Activated CD4-positive, alpha-beta T cell treated with anti-CD3 and anti-CD28 coated beads, Interleukin-2, amount 50 U/mL, for 48 hours (primary cell): ENCODE measurements at places on chromosomes 2 and 18.

DNA sequence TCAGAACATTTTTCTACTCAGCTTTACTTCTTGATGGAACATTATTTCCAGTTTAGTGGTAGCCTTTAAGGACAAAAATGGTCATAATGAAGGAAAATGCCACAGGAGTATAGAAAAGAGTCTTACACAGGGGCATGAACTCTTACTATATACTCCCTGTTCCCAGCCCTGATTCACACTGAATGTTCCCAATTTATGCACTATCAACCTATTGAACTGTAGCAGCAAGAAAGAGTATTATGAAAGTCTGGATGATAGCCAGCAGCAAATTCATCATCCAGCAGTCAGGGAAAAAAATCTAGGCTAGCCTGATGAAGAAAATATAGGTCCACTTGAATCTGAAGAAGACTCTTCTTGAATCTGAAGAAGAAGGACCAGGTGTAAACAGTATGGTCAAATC lies 1170.3 kb upstream of the CHAC2 start:
- no peak for DNase-seq

DNA sequence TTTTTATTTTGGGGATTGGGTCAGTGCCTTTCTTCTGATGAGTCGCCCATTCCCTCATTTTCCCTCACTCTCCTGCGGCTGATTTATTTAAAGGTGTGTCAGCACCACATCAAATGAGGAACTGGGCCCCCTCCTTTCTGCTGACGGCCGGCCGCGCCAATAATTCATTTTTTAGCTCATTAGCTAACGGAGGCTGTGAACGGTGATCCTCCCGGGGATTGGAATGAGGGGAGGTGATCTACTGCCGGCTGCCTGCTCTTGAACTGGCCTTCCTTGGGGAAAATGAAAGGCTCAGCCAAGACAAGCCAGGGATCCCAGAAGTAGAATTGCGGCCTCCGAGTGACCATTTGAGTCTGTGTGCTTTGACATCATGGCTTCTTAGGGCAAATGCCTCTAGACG lies 54.2 kb downstream of the GBX2 start:
- no peak for DNase-seq

GRCh38 chr2:182240862-182241371 lies 185.9 kb downstream of the PDE1A start:
- DNase-seq, result peak; percentile 5

DNA sequence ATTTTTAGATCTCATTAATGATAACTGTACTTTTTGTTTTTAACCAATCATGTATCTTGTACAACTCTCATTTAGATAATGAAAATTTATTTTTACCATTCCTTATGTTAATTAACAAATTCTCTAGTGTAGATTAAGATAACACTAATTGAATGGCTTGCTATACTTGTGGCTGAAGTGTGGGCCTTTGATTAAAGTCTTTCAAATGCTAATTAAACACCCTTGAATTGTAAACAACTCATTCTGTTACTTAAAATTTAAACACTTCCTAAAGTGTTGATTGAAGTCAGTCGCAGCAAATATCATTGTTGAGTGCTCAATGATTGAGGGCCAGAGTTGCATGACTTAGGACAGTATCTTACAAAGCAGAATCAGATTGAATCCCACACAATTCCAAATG lies 109.8 kb upstream of the GULP1 start:
- no peak for DNase-seq

DNA sequence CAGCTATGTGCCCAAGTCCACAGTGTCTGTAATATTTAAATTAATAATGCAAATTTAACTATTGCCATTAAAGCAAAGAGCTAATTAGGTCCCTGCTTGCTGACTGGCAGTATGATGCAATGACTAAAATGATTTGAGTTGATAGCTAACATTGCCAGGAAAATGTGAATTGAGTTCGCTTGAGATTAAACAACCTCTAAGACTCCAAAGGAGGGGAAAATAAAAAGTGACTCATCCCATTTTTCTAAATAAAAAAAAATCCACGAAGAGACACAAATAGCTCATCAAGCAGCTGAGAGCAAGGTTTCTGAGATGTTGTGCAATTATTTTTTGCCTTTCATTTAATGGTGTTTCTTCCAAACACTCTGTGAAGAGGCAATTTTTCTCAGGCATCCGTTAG lies 413.0 kb downstream of the MTX2 start:
- no peak for DNase-seq

DNA sequence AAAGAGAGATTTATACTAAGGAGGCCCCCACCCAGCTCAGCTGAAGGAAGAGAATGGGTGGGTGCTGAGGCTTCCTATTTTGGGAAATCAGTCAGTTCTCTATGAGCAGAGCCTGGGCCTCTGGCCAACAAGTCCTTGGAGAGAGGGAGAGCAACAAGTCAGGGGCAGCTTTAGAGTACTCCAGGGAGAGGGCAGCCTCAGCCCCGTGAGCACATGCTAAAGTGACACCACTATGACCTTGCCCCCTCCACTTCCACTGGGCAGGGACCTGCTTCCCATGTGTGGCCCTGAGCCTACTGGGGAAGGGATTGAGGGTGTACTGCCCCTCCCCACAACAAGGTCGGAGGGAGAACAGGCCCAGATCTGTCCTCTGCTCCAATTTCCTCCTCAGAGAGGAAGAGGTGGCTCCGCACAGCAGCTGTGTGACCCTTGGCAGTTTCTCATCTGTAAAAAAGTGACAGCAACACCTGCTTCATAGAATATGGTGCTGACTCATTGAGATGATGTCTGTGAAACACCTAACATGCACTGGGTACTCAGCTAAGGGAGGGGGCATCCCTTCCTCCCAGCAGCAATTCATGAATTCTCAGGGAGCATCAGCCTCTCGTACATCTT lies 72.9 kb downstream of the CLHC1 start:
- DNase-seq, result no peak

GRCh38 chr2:28707592-28707991 lies 44.0 kb upstream of the PPP1CB start:
- no peak for DNase-seq

DNA sequence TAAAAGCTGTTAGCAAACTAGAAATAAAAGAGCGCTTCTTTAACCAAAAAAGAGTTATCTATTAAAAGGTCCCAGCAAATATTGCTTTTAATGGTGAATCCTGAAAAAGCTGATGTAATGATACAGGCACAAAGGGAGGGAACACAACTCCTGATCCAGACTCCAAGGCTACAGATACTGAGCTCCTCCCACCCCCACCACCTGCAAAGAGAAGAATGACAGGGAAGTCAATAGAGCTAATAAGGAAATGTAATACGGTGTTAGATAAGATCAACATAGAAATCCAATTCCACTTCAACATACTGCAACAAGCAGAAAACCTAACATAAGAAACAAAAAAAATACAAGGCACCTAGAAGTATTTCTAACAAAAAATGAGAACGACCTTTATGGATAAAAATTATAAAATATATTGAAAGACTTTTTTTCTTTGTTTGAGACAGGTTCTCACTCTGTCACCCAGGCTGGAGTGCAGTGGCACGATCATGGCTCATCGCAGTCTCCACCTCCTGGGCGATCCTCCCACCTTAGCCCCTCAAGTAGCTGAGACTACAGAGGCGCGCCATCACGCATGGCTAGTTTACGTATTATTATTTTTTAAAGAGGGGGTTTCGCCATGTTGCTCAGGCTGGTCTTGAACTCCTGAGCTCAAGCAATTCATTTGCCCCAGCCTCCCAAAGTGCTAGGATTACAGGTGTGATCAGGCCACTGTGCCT lies 192.2 kb downstream of the HDAC4 start:
- no peak for DNase-seq

- no peak for DNase-seq
Observed at GRCh38 chr2:160073284-160073888, 11.0 kb upstream of the PLA2R1 start.

- no peak for DNase-seq
Observed at GRCh38 chr2:133039531-133039930, 369.5 kb upstream of the LYPD1 start.

- DNase-seq, result no peak
Observed at GRCh38 chr2:33240178-33240577, 236.3 kb upstream of the RASGRP3 start.

DNA sequence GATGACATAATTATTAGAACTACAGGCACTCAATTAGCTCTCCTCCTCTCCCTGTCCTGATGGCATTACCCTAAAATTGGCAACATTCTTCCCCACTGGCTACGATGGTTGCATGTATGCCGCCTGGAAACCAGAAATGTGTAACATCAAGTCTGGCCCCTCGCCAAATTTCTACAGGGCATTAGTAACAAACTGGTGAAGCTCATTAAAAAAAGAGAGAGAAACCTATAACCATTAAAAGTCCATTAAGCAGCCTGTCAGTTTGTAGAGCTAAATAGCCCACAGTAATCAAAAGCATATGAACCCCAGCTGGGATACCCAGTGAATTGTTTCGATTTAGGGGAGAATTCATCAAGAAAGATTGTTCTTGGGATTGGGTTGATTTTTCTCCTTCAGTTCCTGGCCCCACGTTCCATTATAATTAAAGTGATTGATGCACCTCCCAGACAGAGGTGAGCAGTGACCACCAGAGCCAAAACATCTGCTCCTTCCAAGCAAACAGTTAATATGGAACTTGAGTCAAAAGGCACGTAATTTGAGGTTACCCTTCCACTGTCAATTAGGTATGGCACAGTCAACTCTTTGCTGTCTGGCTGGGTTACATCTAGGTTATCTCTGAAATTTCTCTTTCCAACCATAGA lies 208.6 kb downstream of the C1D start:
- DNase-seq, result no peak

DNA sequence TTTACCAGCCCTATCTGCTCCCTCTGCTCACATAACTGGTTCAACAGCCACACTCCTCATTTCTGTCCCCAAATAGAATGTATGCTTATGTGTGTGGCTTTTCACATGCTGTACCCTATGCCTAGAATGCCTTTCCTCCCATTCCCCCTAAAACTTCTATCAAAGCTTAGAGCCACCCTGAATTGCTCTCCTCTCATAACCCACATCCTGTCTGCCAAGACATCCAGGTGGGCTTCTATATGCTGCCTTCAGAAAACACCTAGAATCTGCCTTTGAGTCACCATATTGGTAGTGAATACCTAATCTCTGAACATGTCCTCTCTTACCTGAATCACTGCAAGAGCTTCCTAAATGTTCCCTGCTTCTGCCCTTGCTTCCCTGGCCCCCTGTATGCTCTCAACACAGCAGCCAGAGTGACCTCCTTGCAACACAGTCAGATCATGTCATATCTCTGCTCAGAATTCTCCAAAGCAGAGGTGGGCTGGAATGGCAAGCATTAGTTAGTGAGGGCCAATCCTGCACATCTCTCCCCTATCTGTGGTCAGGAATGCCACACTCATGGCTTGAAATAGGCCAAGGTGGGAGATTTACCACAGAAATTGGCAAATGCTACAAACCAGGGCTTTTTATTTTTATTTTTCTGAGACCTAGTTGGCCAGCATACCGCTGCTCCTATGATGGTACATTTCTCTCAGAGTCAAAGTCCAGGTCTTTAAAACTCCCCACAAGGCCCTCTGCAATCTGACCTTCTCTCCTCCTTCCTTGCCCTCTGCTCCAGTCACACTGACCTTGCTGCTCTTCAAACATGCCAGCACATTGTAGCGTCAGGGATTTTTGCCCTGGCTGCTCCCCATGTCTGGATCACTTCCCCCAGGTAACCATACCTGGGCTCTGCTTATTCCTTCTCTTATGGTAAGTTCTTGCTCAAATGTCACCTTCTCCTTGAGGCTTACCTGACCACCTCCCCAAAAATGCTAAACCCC lies 111.8 kb upstream of the STON1 start:
- DNase-seq, result no peak

DNA sequence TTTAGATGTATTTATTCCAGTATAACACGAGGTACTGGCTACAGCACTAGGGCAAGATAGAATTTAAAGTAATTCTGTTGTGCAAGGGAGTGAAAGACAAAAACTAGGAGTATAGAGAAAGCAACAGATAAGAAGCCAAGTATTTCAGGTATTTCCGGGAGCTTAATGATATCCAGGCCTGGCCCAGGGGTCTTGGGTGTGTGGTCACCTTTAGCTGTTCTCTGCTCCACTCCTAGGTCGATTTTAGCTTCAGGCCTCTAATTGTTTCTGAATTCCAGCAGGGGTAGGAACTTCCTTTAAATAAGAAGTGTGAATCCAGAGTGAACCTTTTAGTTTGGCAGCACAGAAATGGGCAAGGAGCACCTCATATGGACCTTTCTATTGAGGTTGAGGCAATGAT lies 342.3 kb upstream of the MYT1L start:
- DNase-seq, result no peak

GRCh38 chr2:65019675-65020195 lies 30.5 kb downstream of the SLC1A4 start:
- no peak for DNase-seq

GRCh38 chr2:225740086-225740485 lies 340.6 kb downstream of the NYAP2 start:
- DNase-seq, result no peak

DNA sequence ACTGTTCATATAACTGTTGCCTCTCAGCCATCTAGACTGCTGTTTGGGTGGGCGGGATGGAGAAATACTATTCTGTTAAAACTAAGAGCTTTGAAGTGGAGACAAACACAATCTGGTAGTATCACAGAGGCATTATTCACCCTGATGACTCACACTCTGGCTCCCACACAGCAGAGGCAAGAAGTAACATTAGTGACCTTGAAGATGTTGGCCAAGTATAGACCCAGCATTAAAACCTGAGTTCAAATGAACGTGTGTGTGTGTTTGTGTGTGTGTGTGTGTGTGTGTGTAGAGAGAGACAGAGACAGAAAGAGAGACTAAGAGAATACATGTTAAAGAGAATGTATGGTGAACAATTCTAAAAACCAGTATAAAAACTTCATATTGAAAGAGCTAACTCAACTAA lies 22.5 kb upstream of the ACVR1 start:
- peak; percentile 76 for DNase-seq

DNA sequence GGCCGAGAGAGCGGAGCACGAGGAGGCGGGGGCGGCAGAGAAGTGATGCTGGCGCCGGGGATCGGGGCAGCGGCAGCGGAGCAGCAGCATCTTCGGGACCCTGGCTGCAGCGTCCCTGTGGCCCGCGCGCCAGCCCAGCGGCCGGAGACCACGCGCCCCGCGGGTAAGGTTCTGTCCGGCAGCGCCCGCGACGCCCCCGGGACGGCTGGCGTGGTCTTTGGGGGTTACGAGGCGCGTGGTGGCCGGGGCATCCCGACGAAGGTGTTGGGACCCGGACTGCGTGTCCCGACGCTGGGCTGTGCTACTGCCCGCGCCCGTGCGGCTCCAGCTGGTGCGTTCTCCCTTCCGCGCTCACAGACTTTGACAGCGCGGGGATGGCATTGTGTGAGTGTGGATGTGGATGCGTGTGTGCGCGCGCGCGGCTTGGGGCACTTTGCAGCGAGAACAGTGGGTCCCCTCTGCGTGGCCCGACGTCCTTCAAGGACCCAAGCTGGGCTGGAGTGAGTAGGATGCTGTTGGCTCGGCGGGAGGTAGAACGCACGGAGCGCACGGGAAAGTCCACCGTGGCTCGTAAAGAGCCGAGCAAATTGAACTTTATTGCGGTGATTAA lies 405.0 kb downstream of the XIRP2 start:
- DNase-seq, result peak; percentile 8
